M059J (cell line): ENCODE measurements at places on chromosomes 3 and 15. TPM values are rescaled to one million over a fixed set of nuclear protein-coding genes. Genes with fewer than 3 reads are reported as not detected.

MRPL46 gene
- total RNA-seq, result 19.8 and 29.2 TPM in 2 replicates

VILL gene
- total RNA-seq, result 0.05 TPM in 1 of 2 replicates, not detected in the other

FILIP1L gene
- total RNA-seq, result 35.1 and 43.2 TPM in 2 replicates

LSMEM2 gene
- total RNA-seq, result not detected in 2 replicates

TMOD2 gene
- 3.5 and 4.4 TPM in 2 replicates for total RNA-seq

ARRDC4 gene
- 9.9 and 13.9 TPM in 2 replicates for total RNA-seq

LRRIQ4 gene
- total RNA-seq, result not detected in 2 replicates

ARGFX gene
- not detected in 2 replicates for total RNA-seq

DZIP3 gene
- 9.1 and 14.6 TPM in 2 replicates for total RNA-seq

ITPKA gene
- total RNA-seq, result 3.7 and 6.1 TPM in 2 replicates

FAM107A gene
- 0.12 and 0.42 TPM in 2 replicates for total RNA-seq

DPH3 gene
- 14.3 and 18.5 TPM in 2 replicates for total RNA-seq

CKMT1A gene
- total RNA-seq, result not detected in 2 replicates

C3orf49 gene
- total RNA-seq, result not detected in 2 replicates

LTF gene
- total RNA-seq, result 0.30 and 0.52 TPM in 2 replicates

MEX3B gene
- 1.6 and 4.1 TPM in 2 replicates for total RNA-seq

TF gene
- total RNA-seq, result not detected in 2 replicates

ARNT2 gene
- total RNA-seq, result 2.2 and 3.1 TPM in 2 replicates

MEIS2 gene
- 27.7 and 32.9 TPM in 2 replicates for total RNA-seq

PCOLCE2 gene
- total RNA-seq, result 21.6 and 26.5 TPM in 2 replicates

PLSCR2 gene
- not detected in 2 replicates for total RNA-seq

FBN1 gene
- total RNA-seq, result 67.8 and 123 TPM in 2 replicates

BNIP2 gene
- 95.3 and 115 TPM in 2 replicates for total RNA-seq

CPLX3 gene
- total RNA-seq, result not detected in 2 replicates

TMEM40 gene
- 0.74 and 1.3 TPM in 2 replicates for total RNA-seq

FSIP1 gene
- 0.64 and 0.76 TPM in 2 replicates for total RNA-seq

AGBL1 gene
- not detected in 2 replicates for total RNA-seq

LRTM1 gene
- total RNA-seq, result not detected in 2 replicates

LOXL1 gene
- 120 and 189 TPM in 2 replicates for total RNA-seq

STAB1 gene
- 0.05 TPM in 1 of 2 replicates, not detected in the other for total RNA-seq

GBE1 gene
- 33.5 and 53.4 TPM in 2 replicates for total RNA-seq

SSUH2 gene
- 0.05 TPM in 1 of 2 replicates, not detected in the other for total RNA-seq

HDGFL3 gene
- 33.1 and 37.8 TPM in 2 replicates for total RNA-seq

HIGD2B gene
- total RNA-seq, result 0.20 TPM in 1 of 2 replicates, not detected in the other

FAM81A gene
- total RNA-seq, result 1.1 and 3.3 TPM in 2 replicates
